ENCODE measurements at places on chromosomes 4 and X.

DNA sequence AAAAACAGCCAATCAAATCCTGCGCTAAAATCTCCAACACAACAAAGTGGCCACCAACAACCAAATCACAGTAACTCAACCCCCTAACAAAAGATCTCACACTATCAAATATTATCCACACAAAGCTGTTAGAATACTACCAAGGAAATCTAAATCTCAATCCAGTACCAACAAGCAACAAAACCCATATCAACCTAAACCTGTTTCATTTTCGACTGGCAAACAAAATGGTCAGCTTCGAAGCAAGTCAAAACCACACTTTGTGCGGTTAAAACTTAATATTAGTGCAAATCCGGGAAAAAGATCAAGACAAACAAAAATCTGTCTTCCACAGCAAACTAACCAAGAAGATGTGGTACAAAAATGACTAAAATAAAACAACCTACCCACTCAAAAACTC lies 28.7 kb upstream of the MUC7 start:
- no peak for DNase-seq

DNA sequence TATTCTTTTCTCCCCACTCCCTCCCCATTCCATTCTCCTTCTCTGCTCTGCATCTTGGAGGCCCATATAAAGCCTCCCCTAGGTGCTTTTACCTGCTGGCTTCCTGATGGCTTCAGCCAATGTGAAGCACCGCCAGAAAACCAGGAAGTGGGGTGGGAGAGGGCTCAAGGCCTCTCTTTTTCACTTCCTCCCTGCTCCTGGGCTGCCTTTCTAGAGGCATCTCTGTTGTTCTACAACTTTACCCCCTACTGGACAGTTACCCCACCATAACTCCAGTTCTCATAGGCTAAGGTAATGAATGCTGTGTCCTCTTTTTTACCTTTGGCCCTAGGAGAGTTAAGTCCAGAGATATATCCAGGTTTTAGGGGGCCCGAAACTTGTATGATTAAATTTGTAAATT lies 62.4 kb upstream of the PPARGC1A start:
- no peak for DNase-seq

- DNase-seq, result no peak
Measured at GRCh38 chr4:73718375-73719373, 21.7 kb upstream of the CXCL8 start.

- DNase-seq, result peak; percentile 61
Measured at GRCh38 chrX:103175944-103176753, 38.8 kb upstream of the BEX4 start.

- no peak for DNase-seq
Measured at GRCh38 chr4:142383800-142384470, 462.2 kb downstream of the INPP4B start.

- no peak for DNase-seq
Measured at GRCh38 chr4:105543346-105543745, 9.1 kb upstream of the ARHGEF38 start.

GRCh38 chr4:80309294-80310004 lies 26.1 kb upstream of the CFAP299 start:
- DNase-seq, result no peak

- DNase-seq, result no peak
Measured at GRCh38 chr4:168101026-168101425, 8.7 kb downstream of the ANXA10 start.

DNA sequence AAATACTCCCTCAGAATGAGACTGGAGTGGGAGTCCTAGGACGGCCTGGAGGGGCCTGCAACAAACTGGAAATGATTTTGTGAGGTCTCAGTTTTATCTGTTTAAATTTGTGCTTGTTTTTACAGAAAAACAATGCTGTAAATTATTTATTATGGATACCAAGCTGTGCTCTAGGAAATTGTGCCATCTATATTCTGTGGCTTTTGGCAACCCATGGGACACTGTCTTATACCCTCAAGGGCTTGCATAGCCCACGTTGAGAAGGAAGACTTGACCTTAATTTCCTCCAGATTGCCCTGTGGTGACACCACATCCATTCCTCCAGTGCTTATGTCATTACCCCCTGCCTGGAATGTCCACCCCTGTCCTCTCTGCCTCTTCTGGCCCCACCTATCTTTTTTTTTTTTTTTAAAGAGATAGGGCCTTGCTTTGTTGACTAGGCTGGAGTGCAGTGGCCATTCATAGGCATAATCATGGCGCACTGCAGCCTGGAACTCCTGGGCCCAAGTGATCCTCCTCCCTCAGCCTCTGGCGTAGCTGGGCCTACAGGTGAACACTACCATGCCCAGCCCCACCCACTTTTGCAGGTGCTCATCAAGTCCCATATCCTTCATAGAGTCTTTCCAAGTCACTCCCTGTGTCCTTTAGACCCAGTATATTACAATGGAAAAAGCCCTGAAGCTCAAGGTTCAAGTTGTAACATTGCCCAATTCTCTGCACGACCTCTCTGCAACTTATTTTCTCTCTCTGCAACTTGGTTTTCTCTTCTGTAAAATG lies 77.4 kb downstream of the HPRT1 start:
- DNase-seq, result peak; percentile 84

DNA sequence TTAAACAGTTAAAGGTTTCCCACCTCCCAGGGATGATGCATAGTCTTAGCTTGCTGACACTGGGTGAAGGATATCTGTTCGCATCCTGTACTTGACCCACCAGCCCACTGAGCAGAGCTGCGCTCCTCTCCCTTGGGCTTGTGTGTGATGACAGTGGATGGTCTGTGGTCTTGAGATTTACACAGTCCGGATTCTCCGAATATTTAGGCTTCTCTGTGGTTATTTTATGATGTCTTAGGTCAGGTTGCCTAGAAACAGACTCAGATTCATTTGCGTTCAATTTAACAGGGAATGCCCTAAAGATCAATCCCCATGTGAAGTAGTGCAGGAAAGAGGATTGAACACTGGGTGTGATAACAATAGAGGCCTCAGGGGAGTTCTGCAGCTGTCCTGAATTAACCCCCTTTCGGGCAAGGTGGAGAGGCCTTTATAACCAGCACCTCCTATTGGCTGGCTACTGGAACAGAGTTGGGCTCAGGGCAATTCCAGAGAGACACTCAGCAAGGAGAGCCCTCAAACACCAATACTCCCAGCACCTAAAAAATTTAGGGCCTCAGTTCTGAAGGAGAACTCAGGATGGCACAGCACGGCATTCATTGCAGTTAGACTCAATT lies 653.2 kb upstream of the GALNT7 start:
- DNase-seq, result no peak

DNA sequence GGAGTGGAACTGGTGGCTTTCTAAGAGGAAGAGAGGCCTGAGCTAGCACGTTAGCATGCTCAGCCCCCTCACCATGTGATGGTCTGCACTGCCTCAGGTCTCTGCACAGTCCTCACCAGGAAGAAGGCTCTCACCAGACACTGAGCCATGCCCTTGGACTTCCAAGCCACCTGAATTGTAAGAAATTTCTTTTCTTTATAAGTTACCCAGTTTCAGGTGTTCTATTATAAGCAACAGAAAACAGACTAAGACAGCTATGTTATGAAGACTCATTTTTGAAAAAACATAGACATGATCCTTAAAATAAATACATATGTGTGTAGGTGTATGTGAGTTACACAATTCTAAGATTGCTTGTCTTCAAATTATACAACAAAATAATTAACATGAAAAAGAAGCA lies 74.7 kb downstream of the CEP44 start:
- DNase-seq, result no peak

- DNase-seq, result no peak
Measured at GRCh38 chr4:8291701-8292477, 22.3 kb downstream of the HTRA3 start.

DNA sequence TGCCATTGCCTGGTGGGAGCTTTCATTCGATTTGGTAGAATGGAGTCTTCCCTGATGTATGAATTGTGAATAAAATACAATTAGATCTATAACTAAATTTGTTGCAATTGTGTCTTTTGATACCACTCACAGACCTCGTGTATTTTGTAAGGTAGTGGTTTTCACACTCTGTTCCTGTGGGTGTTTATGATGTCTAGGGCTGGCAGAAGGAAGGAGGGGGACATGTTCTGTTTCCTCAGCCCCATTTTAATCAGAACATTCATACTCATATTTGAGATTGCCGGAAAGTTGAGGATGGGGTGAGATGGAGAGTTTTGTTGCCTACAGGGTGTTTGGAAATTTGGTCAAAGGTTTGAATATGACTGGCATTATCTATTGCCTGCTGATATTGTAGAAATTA lies 42.9 kb downstream of the PTTG2 start:
- no peak for DNase-seq

DNA sequence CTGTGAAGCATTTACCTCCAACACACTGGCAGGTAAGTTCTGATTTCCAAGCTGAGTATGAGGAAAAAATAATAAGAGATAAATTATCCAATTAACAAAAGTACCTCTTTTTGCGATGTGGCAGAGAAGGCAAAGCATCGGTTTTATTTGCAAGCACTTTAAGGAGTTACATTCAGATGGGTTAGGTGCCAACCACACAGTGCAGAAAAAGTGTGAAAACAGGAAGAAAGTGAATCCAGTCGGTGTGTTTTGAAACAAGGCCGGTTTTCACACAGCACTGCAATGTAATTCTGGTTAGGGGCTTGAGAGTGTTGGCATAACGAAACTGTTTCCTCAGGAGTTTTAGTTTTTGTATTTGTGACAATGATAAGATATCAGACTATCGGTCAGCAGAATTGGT lies 130.8 kb upstream of the PDLIM3 start:
- no peak for DNase-seq

DNA sequence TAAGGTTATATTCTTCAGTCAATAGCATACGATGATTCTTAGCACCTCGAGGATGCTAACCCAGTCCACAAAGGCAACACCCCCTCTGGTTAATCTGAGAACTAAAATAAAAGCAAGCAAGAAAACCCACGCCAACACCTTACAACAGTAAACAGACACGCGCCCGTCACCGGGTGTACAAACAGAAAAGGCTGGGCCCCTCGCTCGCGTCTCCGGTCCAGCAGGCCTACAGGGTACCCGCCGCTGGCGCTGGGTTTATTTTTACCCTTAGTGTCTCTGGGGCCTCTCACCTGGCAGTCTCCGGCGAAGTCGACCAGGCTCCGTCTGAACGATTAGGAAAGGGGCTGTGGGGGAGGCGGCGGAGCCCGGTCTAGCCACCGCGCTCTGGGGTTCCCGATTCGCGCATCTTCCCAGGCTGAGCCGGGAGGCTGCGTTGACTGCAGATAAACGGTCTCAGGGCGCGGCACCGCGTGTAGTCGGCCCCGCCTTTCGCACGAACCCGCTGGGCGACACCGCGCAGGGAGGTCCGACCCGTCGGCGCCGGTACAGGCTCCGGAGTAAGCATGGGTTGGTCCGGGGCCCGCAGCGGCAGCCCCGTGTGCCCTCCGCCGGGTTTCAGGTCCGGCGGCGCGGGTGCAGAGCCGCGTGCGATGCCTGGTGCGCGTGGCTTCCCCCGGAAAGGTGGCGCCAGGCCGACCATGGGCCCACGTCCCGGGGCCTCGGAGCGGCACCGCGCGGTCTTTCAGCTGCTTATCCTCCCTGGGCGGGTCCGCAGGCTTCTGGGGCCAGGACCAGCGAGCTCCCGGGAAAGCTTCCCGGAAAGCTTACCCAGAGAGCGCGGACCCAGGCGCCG lies 441 bp downstream of the SLC9B2 start:
- peak; percentile 54 for DNase-seq

GRCh38 chr4:136803433-136803832 lies 728.9 kb downstream of the PCDH18 start:
- no peak for DNase-seq

GRCh38 chr4:119010909-119011606 lies 122.4 kb downstream of the SYNPO2 start:
- DNase-seq, result no peak

- peak; percentile 16 for DNase-seq
Measured at GRCh38 chrX:150587585-150588503, 19.4 kb downstream of the MTM1 start.

DNA sequence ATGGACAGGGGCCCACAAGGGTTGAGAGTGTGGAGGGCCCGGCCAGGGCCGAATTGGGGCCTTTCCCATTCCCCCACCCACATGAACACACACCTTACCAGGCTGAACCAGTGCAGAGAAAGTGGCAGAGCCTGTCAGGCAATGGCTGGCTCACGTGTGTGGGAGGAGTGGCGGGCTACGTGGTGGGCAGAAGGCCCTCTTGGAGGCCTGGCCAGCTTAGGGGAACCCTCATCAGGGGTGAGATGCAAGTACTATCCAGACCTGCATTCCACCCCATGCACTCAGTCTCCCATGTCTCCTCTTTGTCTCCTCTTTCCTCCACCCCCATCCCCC lies 965 bp downstream of the TCEAL4 start:
- peak; percentile 33 for DNase-seq

- DNase-seq, result peak; percentile 81
Measured at GRCh38 chr4:71382900-71383560, 44.2 kb downstream of the SLC4A4 start.

GRCh38 chr4:11471618-11472017 lies 42.9 kb upstream of the HS3ST1 start:
- DNase-seq, result no peak

- DNase-seq, result no peak
Measured at GRCh38 chrX:17829566-17829965, 31.5 kb downstream of the RAI2 start.

- DNase-seq, result no peak
Measured at GRCh38 chrX:38824176-38824575, 22.9 kb downstream of the MID1IP1 start.

DNA sequence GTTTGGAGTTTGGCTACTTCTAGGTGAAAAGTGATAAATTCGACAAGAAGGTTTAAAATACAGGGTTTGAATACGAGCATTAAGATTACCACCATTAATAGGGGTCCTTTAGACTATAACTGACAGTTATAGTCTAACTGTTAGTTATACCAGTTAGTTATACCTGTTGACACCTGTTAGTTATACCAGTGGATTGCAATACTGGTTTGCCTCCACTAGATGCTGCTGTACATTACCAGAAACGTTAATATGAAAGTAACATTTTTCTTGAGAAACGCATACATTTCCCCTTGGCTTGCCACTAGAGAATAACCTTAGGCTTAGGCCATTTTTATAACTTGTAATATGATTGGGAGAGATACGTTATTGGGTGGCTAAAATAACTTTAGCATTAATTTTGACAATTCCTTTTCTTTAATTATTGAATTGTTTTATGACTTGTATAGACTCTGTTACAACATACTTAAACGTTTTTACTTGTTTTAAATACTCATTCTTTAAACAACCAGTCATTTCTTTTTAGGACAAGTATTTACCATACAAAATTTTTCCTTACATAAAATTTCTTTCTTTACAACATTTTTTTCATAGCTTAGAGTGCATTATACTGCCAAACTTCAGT lies 911.2 kb downstream of the FSTL5 start:
- DNase-seq, result peak; percentile 29
